ENCODE measurements at places on chromosomes 5 and 9. TPM values are rescaled to one million over a fixed set of nuclear protein-coding genes. Genes with fewer than 3 reads are reported as not detected.

The ZDHHC11B gene
- 4.5 TPM for total RNA-seq

The MPDZ gene
- total RNA-seq = 43.6 TPM

The EIF4E1B gene
- under 0.01 TPM for total RNA-seq

The JAKMIP2 gene
- 56.3 TPM for total RNA-seq

The CDKN2B gene
- total RNA-seq = under 0.01 TPM

The KIF12 gene
- 0.82 TPM for total RNA-seq

The SLC34A1 gene
- total RNA-seq = not detected

The UNC5A gene
- total RNA-seq = 6.1 TPM

The HTR4 gene
- 1.2 TPM for total RNA-seq

The SPATA31C1 gene
- total RNA-seq = not detected

The FBP2 gene
- total RNA-seq = not detected

The PCDHGA2 gene
- total RNA-seq = 4.5 TPM
